ENCODE measurements at places on chromosomes 3 and 15. TPM values are rescaled to one million over a fixed set of nuclear protein-coding genes. Genes with fewer than 3 reads are reported as not detected.

The PPP2R3A gene
- total RNA-seq, result 4.1 TPM

The TRAIP gene
- 2.5 TPM for total RNA-seq

The ZNF774 gene
- 4.1 TPM for total RNA-seq

The SNX1 gene
- total RNA-seq, result 43.9 TPM

DNA sequence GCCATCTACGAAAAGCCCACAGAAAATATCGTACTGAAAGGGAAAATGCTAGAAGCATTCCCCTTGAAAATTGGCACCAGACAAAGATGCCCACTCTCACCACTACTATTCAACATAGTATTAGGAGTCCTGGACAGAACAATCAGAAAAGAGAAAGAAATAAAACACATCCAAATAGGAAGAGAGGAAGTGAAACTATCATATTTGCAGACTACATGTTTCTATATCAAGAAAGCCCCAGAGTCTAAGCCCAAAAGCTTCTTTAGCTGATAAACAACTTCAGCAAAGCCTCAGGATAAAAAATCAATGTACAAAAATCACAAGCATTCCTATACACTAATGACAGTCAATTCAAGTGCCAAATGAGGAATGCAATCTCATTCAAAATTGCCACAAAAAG, 15.6 kb downstream of the OR5K3 start:
- DNase-seq, result no peak

DNA sequence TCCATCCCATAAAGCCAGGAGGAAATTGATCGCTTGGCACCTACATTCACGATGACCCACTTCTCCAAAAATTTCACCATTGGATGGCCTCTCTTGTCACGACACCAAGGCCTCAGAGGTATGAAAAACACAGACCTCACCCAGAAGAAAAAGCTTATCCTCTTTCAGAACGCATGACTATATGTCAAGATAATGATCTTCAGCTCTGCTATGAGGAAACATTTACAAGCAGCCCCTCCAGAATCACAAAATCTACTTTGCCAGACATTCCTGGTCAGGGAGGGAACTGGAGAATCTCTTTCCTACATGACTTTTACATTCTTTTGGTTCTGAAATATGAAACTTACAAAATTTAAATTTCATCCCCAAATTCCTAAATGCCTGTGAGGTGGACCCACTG, 122.7 kb downstream of the WNT5A start:
- no peak for DNase-seq

DNA sequence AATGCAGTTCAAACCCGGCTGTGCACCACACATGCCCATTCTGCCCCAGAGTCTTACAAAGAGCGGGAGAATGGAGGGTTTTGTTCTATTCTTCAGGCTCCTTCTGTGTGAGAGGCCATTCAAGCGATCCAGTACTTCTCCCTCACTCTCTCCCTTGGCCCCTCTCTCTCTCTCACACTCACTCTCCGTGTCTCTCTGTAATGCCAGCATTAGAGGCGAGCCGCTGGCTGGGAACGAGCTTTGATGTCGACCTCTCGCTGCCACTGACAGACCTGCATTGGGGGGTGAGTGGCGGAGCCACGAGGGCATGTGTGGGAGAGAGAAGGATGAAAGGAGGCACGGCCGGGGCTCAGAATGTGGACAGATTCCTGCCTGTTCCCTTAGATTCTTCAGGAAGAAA, 231.7 kb upstream of the ARRDC4 start:
- no peak for DNase-seq

Data from pancreas (tissue), 10 donors.